ENCODE measurements at places on chromosomes 6 and 20.

- DNase-seq = no peak
These were observed 1.5 kb downstream of the ZHX3 start for GRCh38 chr20:41316051-41316450.

DNA sequence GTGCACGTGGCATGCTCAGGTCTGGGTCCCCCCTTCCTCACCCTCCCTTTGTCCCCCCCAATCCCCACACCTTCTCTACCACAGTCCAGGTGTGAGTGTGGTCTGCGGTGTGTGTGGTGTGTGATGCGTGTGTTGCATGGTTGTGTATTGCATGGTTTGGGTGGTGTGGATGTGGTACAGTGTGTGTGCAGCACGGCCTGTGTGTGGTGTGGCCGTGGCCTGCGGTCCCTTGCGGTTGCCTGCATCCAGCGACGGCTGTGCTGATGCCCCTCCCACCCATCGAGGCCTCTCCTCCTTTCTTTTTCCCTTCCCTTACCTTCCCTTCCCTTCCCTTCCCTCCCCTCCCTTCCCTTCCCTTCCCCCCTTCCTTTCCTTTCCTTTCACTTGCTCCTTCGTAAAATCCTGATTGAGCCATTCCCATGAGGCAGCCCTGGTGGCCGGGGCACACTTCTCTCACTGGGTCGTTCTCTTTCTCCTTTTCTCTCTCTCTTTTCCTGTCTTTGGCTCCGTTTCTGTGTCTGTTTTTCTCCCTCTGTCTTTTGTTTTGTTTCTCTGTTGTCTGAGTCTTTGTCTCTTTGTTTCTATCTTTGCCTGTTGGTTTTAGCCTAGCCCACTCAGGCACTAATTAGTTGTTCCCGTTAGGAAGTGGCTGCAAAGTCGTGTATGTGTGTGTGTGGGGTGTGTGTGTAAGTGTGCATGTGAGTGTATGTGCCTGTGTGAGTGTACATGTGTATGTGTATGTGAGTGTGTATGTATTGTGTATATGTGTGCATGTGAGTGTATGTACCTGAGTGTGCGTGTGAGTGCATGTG is 65.7 kb downstream of the SRC start:
- no peak for DNase-seq

GRCh38 chr6:14058735-14059134 is 58.8 kb upstream of the CD83 start:
- DNase-seq = no peak

DNA sequence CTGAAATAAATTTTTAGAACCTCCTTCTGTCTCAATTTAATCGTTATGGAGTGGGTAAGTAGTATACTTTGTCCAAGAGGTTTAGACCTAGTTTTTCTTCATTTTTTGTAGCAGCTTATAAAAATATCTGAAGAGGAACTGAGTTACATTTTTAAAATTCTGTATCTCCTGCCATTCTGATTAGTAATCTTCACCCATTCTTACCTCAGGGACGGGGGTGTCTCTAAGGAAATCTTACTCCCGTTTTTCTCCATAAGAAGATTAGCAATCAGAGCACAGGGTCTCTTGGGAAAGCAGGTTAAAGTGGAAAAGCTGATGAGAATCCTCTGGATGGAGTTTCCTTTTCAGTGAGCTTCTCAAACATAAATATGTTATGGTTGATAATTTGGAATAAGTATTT is 259.3 kb upstream of the FAM83B start:
- no peak for DNase-seq

- DNase-seq = no peak
These were observed at the start of gene DDX43 for GRCh38 chr6:73394577-73395354. Gene DDX43, plus strand, starts transcription at chr6:73394828. Its CDS starts 78 bp downstream, at chr6:73394906.

DNA sequence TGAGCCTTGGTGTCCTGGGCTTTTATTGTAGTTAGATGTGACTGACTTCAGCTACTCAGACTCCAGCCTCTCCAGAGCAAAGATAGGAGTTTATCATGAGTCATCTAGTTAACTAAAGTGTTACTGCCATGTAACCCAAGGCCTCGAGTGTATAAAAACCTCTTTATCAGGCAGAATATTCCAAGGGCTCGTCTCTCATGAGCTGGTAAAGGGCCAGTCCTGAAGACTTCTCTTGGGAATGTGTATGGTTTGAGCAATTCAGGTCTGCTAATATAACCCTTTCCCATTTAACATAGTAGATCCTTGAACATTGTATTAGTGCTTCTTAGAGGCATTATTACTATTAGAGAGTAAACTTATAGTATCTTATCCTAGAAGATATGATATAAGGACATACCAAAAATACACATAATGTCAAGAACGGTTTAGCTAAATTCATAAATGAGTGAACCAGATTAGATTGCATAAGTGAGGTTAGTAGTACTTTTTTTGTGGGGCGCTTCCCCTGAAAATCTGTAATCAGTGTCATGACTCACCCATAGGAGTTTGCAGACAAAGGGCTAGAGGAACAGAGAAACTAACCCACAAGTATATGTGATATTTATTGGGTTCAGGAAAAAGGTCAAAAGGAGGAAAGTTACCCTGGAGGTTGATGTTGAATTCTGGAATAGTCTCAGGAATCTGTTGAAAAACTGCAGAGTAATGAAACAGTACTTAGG is 16.0 kb downstream of the DSE start:
- no peak for DNase-seq

GRCh38 chr20:888057-888456 is 28.1 kb downstream of the ANGPT4 start:
- DNase-seq = no peak

DNA sequence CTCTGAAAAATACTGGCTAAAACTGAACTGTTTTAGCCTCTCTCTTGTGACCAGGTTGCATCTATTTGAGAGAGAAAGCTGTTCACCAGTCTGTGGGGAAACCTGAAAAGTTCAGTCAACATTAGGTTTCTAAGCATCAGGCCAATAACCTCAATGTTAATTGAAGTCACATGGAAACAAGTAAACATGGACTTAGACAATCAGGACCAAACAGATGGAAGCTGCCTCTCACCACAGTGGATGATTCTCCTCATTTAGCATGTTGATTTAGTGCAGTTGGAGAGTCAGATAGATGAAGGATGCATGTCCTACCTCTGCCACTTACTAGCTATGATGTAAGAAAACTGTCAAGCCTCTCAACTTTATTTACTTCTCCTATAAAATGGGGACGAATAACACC is 18.2 kb downstream of the SCGN start:
- no peak for DNase-seq

Measured in C1 segment of cervical spinal cord (tissue), 14 donors.